Naive thymus-derived CD4-positive, alpha-beta T cell (primary cell): ENCODE measurements at places on chromosomes 4 and X. TPM values are rescaled to one million over a fixed set of nuclear protein-coding genes. Genes with fewer than 3 reads are reported as not detected.

- no peak for DNase-seq
These were observed 3.0 kb downstream of the BMP15 start for GRCh38 chrX:50913520-50913919.

DNA sequence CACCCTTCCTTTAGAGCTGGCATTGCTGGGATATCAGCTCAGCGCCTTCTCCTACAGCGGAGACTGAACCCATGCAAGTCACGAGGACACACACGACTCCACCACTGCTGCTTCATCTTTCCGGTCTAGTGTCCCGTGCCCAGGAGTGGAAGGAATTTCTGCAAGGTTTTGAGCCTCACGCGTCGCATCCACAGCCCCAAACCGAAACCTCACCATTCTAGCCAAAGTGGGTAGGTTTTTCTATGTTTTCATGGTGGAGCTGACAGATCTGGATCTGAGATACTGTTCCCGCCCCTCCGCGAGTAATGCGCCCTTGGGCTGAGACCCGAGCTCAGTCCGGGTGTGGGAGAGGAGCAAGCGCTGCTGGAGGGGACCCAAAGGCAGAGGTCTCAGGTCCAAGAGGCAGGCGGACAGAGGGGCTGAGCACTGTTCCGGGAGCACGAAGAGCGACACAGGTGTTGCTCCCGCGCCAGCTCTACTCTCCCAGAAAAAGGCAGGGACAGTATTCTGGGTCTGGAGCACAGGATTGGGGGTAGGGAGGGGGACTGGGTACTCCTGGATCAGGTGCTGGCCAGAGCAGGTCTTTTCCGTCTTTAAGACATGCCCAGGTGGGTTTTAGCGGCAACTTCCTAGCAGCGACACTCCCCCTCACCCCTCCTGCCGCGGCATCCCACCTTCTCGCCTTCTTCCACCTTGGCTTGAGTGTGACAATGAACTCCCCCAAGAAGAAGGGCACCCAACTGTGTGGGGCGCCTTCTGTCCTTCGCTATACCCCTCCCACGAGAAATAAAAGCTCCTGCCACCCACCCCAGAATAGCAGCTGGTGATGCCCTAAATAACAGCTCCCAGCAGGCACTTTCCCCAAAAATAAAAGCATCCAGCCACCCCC, 1.8 kb downstream of the EPHA5 start:
- DNase-seq = no peak

PAGE5 gene
- polyA plus RNA-seq = 1.0 TPM

DNA sequence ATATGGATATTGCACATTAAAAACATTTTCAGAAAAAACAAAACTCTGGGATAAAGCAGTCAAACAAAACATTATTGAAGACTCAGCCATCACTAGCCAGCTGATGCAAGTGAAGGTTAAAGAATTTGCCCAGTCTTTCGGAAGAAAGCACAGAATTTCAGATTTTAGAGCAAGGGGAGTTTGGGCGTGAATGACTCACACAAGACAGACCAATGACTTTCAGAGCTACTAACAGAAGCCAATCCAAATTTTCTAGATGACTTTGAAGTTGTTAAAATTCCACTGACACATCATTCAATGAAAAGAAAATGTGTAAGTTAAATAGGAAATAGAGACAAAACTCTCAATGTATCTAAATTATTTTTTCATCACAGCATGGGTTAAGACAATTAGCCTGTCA, 4.0 kb downstream of the MRFAP1L1 start:
- DNase-seq = no peak

DNA sequence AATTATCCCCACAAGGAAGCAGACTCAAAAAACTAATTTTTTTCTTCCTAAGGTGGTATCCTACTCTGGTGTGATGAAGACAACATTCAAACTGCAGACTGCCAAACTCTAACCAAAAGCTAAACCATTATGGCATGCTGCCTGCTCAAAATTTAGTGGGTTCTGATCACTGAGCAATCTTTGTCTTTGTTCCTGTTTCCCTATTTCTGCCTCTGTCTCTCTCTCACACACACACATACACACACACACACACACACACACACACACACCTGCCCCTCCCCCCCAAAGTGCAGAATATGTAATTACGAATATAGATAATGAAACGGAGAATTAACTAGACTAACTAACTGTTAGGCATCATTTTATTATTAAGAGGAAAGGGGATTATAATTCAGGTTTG, 1278.6 kb downstream of the PCDH7 start:
- no peak for DNase-seq

DNA sequence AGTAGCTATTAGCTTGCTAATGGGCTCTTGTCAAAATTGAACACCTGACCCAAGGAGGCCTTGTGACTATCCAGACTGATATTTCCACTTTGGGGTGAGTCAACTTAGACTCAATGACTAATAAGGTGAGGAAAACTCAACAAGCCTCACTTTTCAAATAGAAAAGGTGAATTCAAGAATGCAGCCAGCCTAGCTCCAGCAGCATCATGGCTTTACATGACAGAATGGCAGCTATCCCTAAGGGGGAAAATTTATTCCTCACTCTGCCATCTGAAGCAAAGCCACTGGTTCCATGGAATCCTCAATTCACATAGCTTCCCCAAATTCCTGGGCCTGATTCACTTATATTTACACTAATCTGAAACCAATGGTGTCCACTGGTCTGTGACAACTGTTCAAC, 29.1 kb upstream of the RAB9B start:
- DNase-seq = no peak

GRCh38 chrX:150766351-150767044, 73.3 kb downstream of the MTMR1 start:
- DNase-seq = no peak
